ENCODE measurements at places on chromosomes 3 and 15. TPM values are rescaled to one million over a fixed set of nuclear protein-coding genes. Genes with fewer than 3 reads are reported as not detected.

The SMCO1 gene
- not detected for total RNA-seq

The PLD1 gene
- total RNA-seq = 4.1 TPM

The IQCH gene
- total RNA-seq = 3.7 TPM

The SLC2A2 gene
- total RNA-seq = not detected

The COL6A6 gene
- total RNA-seq = not detected

The SPINT1 gene
- 19.4 TPM for total RNA-seq

The TMOD3 gene
- 55.1 TPM for total RNA-seq

- H3K4me1 ChIP-seq = peaks cover 73% of the 10 kb centered on the region
- peak overlapping the region; percentile 81 for H3K4me3 ChIP-seq
- no peak for DNase-seq
- peaks cover 2% of the 10 kb centered on the region for H3K36me3 ChIP-seq
- H3K27me3 ChIP-seq = no peaks in the 10 kb centered on the region
Measured at GRCh38 chr15:67148196-67148701, 82.8 kb downstream of the SMAD3 start.

DNA sequence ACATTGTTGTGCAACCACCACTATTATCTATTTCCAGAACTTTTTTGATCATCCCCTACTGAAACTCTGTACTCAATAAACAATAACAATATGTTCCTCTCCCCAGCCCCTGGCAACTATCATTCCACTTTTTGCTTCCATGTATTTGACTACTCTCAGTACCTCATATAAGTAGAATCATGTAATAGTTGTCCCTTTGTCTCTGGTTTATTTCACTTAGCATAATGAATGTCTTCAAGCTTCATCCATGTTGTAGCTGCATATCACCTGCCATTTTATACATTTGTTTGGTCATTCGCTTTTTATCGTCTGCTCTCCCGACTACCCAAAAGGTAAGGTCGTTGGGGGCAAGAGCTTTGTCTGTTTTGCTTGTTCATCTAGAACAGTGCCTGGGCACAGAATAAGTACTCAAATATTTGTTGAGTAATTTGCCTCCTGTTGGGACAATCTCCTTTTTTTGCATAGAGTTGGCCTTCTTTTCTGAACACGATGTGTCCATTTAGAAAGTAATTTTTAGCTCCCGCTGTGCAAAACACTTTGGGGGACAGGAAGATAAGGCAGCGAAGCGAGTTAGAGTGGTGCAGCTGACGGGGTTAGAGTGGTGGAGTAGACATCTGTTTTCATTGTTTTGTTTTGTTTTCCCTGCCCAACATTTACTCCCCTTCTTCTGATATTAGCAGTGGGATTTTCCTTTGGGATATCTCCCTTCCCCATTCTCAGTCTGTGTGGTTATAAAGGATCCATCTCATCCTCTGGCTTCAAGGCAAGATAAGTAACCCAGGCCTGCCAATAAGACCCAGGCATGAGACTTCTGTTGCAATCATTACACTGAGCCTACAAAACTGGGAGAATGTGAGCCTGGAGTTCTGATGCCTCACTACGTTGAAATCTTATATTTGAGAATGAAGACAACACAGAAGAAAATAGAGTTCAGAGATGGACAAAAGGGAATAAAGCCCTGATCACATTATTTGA is 83.4 kb upstream of the RNU6-1 start:
- no peak for DNase-seq
- H3K4me1 ChIP-seq = no peaks in the 10 kb centered on the region
- H3K4me3 ChIP-seq = no peak overlapping the region
- H3K27ac ChIP-seq = no peak overlapping the region
- no peaks in the 10 kb centered on the region for H3K27me3 ChIP-seq

DNA sequence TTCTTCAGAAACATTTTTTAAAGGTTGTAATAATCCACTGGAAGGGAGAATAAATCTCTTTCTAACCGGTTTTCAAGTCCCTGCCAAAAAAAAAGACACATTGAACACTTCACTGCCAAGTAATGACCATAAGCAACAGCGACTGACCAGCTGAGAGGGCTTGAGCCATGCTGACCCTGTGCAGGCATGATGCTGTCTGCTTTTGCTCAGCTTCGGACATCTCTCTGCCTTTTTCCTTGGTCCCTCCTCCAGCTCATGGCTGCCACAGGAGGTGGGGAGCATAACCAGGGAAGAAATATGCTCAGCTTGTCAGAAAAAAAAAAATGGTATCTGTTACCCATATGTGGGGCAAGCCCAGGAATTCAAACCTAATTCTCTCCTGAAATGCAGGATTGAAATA is 1.5 kb downstream of the IGSF10 start:
- H3K4me3 ChIP-seq = no peak overlapping the region
- H3K4me1 ChIP-seq = no peaks in the 10 kb centered on the region
- H3K36me3 ChIP-seq = no peaks in the 10 kb centered on the region
- H3K27ac ChIP-seq = no peak overlapping the region

- no peaks in the 10 kb centered on the region for H3K27me3 ChIP-seq
- H3K36me3 ChIP-seq = no peaks in the 10 kb centered on the region
- H3K27ac ChIP-seq = no peak overlapping the region
- no peak overlapping the region for H3K4me3 ChIP-seq
- H3K4me1 ChIP-seq = peaks cover 41% of the 10 kb centered on the region
- DNase-seq = no peak
Measured at GRCh38 chr3:14438262-14438661, 35.9 kb downstream of the SLC6A6 start.

DNA sequence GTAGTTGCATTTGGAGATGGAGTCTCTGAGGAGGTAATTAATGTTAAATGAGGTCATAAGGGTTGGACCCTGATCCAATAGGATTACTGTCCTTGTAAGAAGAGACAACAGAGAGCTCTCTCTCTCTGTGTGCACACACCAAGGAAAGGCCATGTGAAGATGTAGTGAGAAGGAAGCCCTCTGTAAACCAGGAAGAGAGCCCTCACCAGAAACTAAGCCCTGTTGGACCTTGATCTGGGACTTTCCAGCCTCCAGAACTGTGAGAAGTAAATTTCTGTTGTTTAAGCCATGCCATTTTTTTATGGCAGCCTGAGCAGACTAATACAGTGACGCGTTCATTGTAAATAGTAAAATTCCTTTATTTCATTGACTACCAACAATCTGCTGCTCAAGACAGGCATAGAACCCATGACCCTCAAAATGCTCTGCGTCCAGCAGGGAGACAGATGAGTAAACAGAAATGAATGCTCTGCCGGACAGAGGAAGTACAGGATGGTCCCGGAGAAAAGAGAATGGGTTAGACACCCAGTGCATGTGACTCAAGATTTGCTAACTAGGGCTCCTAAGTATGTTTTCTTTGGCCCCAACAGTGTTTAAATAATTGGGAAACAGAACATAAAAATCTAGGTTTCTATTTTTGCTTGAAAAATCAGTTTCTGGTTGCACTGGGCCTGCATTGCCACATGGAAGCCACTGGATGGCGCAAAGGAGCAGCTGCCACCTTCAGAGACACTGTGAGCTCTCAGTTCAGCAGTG is 37.9 kb upstream of the TNFAIP8L3 start:
- no peaks in the 10 kb centered on the region for H3K36me3 ChIP-seq
- no peak overlapping the region for H3K4me3 ChIP-seq
- H3K27me3 ChIP-seq = peaks cover 3% of the 10 kb centered on the region

- H3K36me3 ChIP-seq = no peaks in the 10 kb centered on the region
- no peak for DNase-seq
- H3K27ac ChIP-seq = no peak overlapping the region
- H3K4me3 ChIP-seq = no peak overlapping the region
Measured at GRCh38 chr3:40170395-40170794, 139.1 kb upstream of the EIF1B start.

- H3K4me1 ChIP-seq = peaks cover 17% of the 10 kb centered on the region
- no peak for DNase-seq
- H3K27ac ChIP-seq = no peak overlapping the region
Measured at GRCh38 chr15:89370120-89370977, 35.7 kb upstream of the POLG start.

GRCh38 chr3:160448845-160449635 is 546 bp downstream of the TRIM59 start:
- peak; percentile 62 for DNase-seq
- peaks cover 25% of the 10 kb centered on the region for H3K36me3 ChIP-seq
- H3K27me3 ChIP-seq = no peaks in the 10 kb centered on the region
- H3K4me3 ChIP-seq = peak overlapping the region; percentile 98
- H3K27ac ChIP-seq = peak overlapping the region; percentile 98

DNA sequence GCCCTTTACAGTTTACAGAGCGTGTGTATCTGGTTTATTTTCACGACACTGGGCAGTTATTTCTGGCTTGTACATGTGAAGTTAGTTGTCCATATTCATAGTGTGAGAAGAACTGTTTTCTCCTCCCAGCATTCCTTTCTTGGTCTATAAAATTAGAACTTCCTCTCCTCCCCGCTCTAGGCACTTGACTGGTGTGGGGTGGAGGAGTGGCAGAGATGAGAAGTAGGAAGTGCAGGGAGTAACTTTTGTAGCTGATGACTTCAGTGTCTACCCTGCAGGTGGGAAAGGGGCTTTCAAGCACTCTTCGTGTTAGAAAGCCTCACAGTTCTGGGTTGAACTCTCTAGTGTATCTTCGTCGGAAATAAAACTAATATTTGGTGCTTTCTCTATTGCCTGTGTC is 13.4 kb downstream of the APOD start:
- no peaks in the 10 kb centered on the region for H3K27me3 ChIP-seq
- no peaks in the 10 kb centered on the region for H3K36me3 ChIP-seq
- H3K27ac ChIP-seq = no peak overlapping the region

DNA sequence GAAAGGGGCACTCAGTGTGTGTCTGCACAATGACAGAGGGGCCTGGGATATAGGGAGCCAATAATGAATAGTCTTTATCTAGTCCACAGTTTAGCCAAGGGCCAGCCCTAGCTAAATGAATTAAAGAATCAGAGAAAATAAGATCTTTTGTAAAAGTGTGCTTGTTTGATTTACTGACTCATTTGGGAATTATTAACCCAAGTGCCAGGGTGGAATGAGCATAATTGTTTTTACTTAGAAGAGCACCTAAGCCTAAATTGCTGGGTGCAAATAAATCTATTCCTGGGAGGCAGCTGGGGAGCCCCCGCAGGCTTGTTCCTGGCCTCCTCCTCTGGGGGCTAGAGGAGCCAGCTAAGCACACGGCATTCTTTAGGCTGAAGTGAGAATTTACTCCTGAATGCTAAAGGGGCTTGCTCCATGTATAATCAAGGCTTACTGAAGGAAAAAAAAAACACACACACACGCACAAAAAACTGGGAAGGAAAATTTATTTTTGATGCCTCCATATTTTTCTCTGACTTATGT is 405.3 kb upstream of the SUCLG2 start:
- no peak overlapping the region for H3K4me3 ChIP-seq
- no peaks in the 10 kb centered on the region for H3K36me3 ChIP-seq
- no peak overlapping the region for H3K27ac ChIP-seq
- peaks cover 47% of the 10 kb centered on the region for H3K4me1 ChIP-seq

GRCh38 chr3:150902988-150903387 is 2.3 kb downstream of the MINDY4B start:
- peaks cover 38% of the 10 kb centered on the region for H3K27me3 ChIP-seq
- H3K4me3 ChIP-seq = no peak overlapping the region
- H3K4me1 ChIP-seq = no peaks in the 10 kb centered on the region
- DNase-seq = no peak

GRCh38 chr3:126480861-126481260 is 5.2 kb upstream of the ZXDC start:
- DNase-seq = no peak
- no peaks in the 10 kb centered on the region for H3K27me3 ChIP-seq
- no peaks in the 10 kb centered on the region for H3K36me3 ChIP-seq

DNA sequence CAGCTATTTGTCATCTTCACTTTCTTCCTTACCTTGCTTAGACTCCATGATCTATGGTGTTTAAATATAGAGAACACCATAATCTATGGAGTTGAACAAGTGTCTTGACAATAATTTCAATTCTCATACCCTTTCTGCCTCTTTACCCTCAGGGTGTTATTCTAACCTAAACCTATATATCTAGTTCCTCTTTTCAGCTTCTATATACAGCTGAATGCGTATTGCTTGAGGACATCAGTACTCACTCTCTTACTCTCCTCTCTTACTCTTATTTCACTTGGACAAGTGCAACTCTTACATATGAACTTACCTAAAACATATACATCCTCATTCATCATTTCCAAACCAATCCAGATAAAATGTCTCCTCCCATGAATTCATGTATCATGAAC is 187.1 kb downstream of the RAP2B start:
- H3K27ac ChIP-seq = no peak overlapping the region
- DNase-seq = no peak
- no peaks in the 10 kb centered on the region for H3K4me1 ChIP-seq
- no peak overlapping the region for H3K4me3 ChIP-seq

- H3K4me3 ChIP-seq = no peak overlapping the region
- no peak overlapping the region for H3K27ac ChIP-seq
- H3K4me1 ChIP-seq = no peaks in the 10 kb centered on the region
- no peaks in the 10 kb centered on the region for H3K36me3 ChIP-seq
- H3K27me3 ChIP-seq = peaks cover 16% of the 10 kb centered on the region
- DNase-seq = no peak
Measured at GRCh38 chr3:140103166-140103565, 168.2 kb downstream of the CLSTN2 start.

GRCh38 chr15:25532269-25533140 is 93.7 kb upstream of the UBE3A start:
- H3K27ac ChIP-seq = no peak overlapping the region
- peaks cover 1% of the 10 kb centered on the region for H3K36me3 ChIP-seq
- no peak overlapping the region for H3K4me3 ChIP-seq
- H3K27me3 ChIP-seq = no peaks in the 10 kb centered on the region

DNA sequence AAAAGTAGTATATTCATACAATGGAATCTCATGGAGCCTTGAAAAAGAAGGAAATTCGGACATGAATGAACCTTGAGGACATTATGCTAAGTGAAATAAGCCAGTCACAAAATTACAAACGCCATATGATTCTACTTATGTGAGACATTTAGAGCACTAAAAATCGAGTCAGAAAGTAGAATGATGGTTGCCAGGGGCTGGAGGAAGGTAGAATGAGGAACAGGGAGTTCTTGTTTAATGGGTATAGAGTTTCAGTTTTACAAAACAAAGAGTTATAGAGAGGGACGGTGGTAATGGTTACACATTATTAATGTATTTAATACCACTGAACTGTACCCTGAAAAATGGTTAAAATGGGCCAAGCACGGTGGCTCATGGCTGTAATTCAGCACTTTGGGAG is 19.5 kb downstream of the UBXN7 start:
- H3K27me3 ChIP-seq = no peaks in the 10 kb centered on the region
- no peak overlapping the region for H3K4me3 ChIP-seq
- H3K36me3 ChIP-seq = peaks cover 9% of the 10 kb centered on the region
- no peak overlapping the region for H3K27ac ChIP-seq
- DNase-seq = no peak

DNA sequence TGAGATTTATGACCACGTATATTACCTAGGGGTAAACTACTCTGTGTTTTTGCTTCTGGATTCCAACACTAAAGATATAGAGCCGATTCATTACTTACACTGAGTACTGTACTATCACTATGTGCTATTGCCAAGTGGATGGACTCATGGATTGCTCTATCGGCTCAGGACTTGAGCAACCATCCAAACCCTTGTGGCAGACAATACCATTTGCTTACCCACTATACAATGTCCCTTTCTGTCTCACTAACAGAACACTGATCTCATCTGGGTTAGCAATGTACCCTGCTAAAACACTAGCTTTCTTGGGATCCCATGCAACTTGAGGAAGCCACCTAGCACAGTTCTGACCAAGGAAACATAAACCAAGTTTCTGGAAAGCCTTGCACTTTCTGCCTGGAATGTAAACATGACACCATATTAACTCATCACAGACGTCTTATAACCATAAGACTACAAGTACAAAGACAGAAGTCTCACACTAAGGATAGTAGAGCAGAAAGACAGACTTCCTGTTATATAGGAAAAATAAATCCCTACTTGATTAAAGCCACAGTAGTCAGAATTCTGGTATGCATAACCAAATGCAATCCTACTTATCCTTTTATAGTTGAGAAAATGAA is 38.6 kb downstream of the HACD2 start:
- no peaks in the 10 kb centered on the region for H3K27me3 ChIP-seq
- H3K4me1 ChIP-seq = no peaks in the 10 kb centered on the region
- no peak for DNase-seq
- peaks cover 5% of the 10 kb centered on the region for H3K36me3 ChIP-seq
